ENCODE measurements at places on chromosomes 7 and 10.

GRCh38 chr10:79244841-79245504, 102.3 kb upstream of the PPIF start:
- DNase-seq: no peak

- DNase-seq: no peak
Measured at GRCh38 chr10:76012716-76013327, 581.4 kb downstream of the LRMDA start.

DNA sequence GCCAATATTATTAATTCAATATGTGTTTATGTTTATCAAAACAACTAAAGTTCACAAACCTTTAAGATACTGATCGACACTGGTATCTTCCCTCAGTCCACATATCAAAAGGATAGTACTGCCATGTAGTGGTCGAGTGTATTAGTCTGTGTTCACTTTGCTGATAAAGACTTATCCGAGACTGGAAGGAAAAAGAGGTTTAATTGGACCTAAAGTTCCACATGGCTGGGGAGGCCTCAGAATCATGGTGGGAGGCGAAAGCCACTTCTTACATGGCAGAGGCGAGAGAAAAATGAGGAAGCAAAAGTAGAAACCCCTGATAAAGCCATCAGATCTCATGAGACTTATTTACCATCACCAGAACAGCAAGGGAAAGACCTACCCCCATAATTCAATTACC, 325.4 kb upstream of the PHF14 start:
- DNase-seq: no peak

DNA sequence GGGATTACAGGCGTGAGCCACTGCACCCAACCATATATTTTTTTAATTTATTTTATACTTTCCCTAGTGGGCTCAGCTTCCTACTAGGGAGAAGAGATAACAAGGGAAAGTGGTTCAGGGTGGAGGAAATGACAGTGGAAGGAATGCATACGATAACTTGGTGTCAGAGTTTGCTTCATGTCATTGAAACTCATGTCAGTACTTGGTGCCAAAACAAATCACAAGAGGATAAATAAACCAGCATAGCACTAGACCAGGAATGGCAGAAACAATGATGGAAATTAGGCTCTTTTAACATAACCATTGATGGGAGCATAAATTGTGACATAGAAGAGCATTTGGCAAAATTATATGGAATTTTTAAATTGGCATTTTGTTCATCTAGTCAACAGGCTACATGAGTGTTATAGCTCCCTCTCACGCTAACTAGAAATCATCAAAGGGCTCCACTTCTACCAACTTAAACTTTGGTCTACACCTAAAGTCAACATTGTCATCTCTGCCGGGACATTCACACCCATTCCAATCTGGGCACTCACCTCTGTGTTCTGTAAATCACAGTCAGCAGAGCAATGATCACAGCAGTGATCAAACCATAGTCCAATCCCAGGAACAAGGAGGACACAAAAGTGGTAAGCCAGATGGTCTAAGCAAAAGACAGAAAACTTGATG, 41.2 kb downstream of the PSMC2 start:
- DNase-seq: no peak

GRCh38 chr10:121058082-121058481, 206.9 kb downstream of the WDR11 start:
- DNase-seq: no peak

- DNase-seq: no peak
Measured at GRCh38 chr10:110528224-110528996, 30.7 kb downstream of the DUSP5 start.

- DNase-seq: no peak
Measured at GRCh38 chr7:116573541-116573940, 48.7 kb downstream of the CAV1 start.
